Stimulated activated CD4-positive, alpha-beta T cell treated with anti-CD3 and anti-CD28 coated beads, TNF-alpha, amount 100 ng/mL, for 1 hour (primary cell): ENCODE measurements at places on chromosomes 6 and 20.

- DNase-seq = no peak
Observed at GRCh38 chr20:35318502-35319157, 26.4 kb upstream of the FAM83C start.

GRCh38 chr20:50379049-50379990 is 130.9 kb upstream of the PTPN1 start:
- DNase-seq = no peak

DNA sequence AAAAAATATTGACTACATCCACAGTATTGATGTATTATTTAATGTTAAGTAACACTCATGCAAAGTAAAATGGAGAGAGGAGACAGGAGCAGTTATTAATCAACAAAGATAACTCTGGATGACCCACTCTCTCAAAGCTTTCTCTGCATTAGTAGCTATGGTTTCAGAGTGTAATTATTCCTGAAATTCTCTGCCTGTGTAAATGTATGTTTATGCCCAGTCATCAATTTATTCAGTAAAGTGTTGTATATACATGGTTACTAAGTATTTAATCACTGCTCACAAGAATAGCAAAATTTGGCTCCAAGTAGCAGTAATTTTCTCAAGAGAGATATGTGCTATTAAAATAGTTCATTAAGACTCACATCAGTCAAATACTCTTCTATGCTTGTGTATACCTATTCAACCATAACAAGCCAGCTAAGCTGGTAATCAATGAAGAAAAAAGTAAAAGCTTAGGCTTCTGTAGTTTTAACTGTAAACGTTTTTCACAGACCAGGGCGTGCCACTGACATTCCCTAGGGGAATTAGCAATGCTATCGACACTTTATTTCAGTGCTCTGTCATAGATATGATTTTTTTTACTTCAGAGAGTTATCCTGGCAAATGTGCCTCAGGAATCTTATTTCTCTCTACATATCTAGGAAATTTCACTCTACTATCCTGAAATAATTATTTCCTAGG is 54.0 kb upstream of the RAB32 start:
- no peak for DNase-seq

DNA sequence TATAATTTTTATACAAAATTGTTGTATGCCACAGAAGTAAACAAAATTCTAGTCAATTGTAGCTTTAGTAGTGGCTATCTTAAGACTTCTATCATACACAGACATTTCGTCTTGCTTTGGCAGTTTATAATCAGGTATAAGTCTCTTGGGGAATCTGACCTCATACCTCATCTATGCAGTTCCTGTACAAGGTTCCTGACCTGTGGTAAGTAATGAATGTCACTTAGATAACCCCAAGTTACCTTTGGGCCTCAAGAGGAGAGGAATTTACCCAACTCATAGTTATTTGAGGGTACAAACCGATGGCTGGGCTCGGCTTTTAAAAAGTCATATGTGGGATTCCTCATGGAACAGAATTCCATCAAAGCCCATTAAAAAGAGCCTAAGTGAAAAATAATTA is 58.8 kb upstream of the UNC93A start:
- no peak for DNase-seq

GRCh38 chr6:147566244-147566898 is 57.9 kb downstream of the SAMD5 start:
- DNase-seq = no peak

DNA sequence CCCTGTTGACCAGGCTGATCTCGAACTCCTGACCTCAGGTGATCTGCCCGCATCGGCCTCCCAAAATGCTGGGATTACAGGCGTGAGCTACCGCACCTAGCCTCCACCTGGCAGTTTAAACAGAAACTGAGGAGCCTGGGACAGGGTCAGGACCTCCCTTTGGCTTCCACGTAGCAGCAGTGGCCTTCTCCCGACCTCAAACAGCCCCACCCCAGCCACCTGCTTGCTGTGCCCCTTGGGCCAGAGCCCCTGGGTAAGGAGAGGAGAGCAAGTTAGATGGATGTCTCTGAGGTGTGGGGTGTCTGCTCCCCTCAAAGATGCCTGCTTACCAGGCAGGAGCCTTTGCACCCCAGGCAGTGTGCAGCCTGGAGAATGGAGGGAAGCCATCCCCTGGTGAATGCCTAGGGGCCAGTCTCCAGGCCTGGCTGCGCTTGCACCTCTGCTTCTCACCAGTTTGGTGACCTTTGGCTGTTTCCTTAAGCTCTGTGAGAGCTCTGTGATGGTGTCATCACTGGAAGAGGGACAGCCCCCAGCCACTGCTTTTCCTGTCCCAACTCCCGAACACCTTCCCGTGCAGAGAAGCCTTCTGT is 42.1 kb upstream of the MDFI start:
- DNase-seq = no peak
